ENCODE measurements at places on chromosomes 7 and 10.

- DNase-seq = no peak
Observed at GRCh38 chr10:58590924-58591323, 78.3 kb downstream of the BICC1 start.

- no peak for DNase-seq
Observed at GRCh38 chr7:254337-255037, 35.5 kb upstream of the FOXL3 start.

DNA sequence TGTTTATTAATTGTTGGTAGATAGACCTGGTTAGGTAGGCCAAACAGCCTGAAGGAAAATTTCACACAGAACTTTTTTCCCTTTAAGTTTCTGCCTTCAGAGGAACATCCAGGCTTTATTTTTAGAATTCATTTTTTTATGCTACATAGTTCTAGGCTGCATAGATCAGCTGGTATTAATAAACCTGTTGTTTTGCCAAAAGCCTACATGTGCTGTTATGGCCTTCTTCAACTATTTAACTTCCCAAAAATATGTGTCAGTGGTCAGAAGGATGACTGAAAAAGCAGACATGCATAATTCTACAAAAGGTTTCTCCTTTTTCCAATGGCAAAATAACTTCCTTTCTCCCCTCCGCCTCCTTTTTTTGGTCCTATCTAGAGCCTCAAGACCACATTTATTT, 303.0 kb upstream of the DKK1 start:
- DNase-seq = no peak

DNA sequence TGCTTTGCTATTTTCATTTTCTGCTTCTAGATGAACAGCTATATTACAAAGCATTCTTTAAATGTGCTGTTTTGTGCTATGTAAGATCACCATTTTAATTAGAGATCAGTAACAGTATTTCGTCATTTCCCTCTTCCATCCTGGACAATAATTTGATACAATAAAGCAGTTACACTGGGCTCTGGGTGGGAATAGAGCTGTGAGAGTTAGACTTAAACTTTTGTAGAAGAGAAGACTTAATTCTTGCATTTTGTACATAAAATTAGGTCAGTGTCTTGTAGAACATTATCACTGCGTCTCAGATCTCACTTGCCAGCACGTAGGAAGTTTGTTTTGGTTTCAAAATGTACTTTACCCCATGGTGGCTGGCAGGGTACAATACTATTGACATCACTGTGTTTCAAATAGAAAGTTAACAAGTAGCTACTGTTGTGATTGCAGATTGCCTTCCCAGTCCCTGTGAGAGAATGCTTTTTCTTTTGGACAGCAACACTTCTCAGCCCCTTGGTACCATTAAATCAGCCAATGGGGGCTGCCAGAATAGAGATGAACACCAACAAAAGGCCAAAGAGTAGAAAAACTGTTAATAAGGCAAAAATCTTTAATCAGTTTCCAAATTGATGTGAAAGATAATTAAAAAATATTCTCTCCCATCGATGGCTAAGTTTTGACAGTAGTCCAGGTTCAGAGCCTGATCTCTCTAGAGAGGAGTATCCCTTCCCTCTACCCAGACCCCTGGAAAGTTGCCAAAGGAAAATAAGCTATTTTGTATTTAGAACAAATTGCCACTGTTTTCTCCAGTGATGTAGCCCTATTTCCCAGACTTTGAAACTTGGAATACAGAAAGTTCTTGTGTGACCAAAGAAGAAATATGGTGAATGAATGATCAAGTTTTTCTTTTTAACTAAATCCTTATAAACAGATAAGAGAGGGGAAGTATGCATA, 35.1 kb downstream of the SMNDC1 start:
- DNase-seq = no peak

GRCh38 chr7:22671177-22671879, 55.7 kb upstream of the IL6 start:
- no peak for DNase-seq

DNA sequence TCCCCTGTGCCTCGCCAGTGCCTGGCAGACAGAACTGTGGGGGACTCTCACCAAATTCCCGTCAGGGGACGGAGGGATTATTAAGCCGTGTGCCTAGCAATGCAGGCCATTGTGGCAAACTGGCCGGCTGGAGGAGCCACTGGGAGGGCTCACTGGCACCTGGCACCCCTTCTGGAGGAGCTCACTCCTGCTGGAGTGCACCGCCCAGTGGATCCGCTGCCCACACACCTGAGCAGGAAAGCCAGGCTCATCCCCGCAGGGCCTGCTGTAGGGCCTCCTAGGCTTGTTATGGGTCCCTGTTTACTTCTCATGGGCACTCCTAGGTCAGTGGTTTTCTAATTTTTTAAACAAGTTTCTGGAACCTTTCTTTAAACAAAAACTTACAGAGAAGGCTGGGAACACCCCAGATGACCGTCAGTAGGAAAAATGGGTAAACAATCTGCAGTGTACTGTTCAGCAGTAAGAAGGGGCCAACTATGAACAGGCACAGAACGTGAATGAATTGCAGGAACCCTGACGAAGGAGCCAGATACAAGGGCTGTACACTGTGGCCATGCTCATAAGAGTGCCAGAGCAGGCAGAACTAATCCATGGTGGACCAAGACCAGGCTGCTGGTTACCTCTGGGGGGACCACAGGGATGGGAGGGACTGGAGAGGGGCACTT, 64.8 kb downstream of the LANCL2 start:
- no peak for DNase-seq

GRCh38 chr10:117334926-117335325, 40.3 kb downstream of the PDZD8 start:
- DNase-seq = no peak

DNA sequence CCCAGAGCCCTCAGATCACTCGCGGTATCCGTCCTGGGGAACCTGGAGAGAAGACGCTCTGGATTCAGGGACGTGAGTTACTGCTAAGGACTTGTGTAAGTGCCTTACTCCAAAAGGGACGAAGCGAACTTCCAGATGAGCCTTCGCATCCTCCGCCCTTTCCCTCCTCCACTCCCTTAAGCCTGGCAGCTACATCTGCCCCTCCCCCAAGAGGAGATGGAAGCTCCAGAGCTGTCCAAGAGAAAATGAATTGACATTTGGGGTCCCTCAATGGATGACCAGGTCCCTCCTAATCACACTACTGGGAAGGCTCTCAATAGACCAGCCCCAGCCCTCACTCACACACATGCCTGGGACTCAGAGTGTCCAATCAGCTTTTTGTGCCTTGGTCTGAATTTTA, 31.3 kb upstream of the GDF10 start:
- no peak for DNase-seq

DNA sequence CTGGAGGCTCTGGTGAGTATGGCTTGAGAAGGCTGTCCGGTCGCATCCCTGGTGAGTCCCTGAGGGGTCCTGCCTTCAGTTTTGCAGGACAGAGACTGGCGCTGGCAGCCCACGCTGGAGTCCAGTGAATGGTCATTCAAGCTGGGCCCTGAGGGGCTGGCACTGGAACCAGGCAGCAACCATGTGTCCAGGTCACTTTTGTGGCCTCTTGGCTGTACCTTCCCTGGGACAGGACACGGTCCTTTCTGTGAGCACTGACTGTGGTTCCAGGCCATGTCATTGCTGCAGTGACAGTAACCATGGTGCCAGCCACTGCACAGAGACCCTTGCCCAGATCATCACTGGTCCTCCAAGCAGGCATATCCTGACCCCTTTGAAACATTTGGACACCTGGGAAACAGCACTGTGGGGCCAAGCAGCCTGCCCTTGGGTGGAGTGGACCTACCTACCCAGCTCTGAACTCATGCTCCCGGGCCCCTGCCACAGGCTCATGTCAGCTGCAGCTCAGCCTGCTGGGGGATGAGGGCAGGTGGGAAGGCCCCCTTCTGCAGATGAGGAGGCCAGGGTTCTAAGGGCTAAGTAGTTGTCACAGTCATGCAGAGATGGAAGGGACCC, 72.1 kb downstream of the ADCY1 start:
- DNase-seq = no peak

- DNase-seq = no peak
Observed at GRCh38 chr10:85851325-85851724, 515.3 kb downstream of the GRID1 start.

DNA sequence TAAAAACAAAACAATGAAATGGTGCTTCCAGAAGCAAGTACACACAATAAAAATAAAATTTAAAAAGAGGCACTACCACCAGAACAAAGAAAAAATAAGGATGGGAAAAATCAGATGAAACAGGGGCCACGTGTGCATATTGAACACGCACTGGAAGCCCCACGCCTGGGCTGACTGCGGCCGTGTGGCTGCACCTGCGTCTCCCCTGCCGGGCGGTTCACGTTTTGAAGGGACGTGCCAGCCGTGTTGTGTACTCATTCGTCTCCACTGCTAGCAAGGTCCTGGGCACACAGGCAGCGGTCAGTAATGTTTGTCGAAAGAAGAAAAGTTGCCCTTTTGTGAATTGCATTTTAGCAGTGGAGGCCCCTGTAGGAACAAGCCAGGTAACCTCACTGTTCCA, 255.9 kb upstream of the RNF32 start:
- no peak for DNase-seq

GRCh38 chr7:23184709-23185359, 3.0 kb downstream of the NUP42 start:
- DNase-seq = no peak

DNA sequence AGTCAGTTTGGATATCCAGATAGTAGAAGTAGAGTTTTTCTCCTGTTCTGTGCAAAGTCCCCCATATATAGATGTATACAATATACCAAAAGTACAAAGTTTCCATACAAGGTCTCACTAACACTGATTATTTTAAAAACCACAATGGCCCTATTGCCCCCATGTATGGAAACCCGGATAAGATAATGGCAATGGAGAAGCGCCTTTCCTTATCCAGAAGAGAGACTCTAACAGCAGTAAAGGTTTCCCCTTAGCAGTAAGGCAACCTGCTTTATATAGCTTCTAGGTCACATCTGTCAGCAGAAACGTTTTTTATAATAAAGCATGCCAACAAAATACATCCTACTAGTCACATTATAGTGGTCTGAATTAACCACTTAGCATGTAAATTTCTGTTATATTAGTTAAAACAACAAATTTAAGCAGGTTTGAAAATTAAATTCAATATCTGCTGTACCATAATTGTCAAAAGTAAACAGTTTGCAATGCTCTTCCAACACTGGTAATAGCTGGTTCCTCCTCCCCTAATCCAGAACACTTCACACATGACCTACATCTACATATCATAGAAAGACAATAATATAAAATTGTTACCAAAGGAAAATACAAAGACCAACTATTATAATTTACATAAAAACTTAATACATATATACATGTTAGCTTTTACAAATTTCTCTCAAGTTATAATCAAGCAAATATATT, 22.4 kb downstream of the USP6NL start:
- no peak for DNase-seq

GRCh38 chr10:8041992-8042720, 12.3 kb upstream of the GATA3 start:
- DNase-seq = no peak

DNA sequence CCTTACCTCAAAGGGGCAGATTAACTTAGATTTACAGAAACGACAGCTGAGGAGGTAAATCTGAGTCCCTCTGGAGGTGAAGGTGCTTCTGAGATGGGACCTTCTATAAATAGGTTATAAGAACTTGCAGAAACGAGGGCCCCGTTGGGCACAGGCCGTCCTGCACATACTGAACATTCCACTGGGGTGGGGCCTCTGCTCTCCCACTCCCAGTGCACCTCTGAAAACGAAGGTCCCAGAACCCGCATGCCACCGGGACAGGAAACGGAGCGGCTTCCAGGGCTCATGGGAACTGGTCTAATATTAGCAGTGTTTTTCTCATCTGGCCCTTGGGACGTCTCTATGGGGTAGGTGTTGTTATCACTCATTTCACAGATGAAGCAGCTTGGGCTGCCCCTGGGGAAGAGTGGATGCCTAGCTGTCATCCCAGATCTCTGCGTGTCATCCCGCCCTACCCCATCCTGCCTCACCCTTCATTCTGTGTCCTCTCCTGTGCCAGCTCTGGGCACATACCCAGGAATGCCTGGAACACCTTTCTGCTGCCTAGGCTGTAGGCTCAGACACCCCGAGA, 19.6 kb downstream of the C10orf62 start:
- DNase-seq = no peak

- DNase-seq = no peak
Observed at GRCh38 chr7:29156907-29157452, 10.6 kb upstream of the CPVL start.

DNA sequence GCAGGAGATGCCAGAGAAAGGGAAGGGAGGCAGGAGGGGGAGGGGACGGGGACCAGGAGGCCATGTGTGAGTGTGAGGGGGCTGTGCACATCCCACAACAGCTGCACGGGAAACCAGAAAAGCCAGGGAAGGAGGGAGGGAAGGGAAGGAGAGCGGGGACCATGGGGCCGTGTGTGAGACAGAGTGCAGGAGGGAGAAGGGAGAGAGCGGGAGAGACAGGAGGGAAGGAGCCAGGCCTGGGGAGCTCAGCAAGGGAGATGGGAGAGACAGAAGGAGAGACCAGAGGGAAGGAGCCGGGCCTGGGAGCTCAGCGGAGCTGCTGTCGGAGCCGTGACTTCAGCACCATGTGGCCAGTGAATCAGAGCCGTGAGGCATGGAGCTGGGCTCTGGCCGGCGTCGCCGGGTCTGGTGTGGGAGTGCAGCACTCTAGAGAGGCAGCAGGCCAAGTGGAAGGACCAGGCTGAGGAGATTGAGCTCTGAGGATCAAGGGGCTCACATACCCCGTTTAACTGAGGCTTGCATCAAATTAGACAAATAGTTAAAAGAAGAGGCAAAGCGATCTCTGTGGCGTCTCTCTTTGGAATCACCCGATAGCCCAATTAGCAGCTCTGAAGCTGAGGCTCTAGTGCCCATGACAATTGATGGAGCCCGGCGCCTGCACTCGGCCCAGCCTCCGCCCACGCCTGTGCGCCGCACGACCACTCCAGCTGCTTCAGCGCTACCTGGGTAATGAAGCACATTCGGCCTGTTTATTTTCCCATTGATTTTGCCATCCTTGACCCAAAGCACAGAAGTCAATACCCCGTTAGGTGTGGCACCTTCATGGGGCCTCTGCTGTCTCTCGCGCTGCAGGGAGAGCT, 150.4 kb downstream of the MAD1L1 start:
- DNase-seq = no peak

- DNase-seq = no peak
Observed at GRCh38 chr7:157271991-157272324, 64.8 kb upstream of the DNAJB6 start.

DNA sequence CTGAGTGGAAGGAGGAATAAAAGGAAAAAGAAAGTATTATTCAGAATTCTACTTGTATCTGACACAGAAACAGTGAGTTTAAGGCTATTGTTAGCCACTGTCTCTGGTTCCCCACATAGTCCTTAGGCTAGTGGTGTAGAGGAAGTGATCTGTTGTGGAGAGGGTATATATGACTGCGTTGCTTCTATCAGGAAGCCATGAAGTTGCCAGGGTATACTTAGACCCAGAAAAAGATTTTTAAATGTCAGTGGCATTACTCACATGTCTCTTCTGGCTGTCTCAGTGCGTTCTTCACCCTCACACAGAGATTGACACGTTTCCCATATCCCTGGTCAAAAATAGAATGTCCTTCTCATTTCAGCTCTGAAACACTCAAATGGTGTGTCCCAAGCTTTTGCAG, 72.7 kb downstream of the SEM1 start:
- no peak for DNase-seq

DNA sequence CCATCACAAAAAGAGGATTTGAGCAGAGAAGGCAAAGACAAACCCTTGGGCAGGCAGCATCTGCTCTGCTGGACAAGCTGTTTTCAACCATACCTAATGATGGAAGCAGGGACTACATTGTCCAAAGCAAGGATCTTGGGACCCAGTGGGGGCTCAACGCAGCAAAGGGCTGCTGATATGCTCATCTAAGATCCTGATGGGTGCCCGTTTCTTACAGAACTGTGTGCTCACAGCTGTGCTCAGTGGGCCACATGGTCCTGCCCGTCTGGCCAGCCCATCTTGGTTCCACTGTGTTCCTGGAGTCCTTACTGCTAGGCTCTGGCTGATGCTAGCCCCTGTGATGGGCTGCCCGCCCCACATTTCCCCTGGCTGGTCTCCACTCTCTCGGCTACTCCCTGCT, 36.1 kb downstream of the GPRIN2 start:
- no peak for DNase-seq
